ENCODE measurements at places on chromosomes 1 and 21.

- no peak for DNase-seq
Measured at GRCh38 chr1:27785781-27786455, 12.9 kb downstream of the STX12 start.

DNA sequence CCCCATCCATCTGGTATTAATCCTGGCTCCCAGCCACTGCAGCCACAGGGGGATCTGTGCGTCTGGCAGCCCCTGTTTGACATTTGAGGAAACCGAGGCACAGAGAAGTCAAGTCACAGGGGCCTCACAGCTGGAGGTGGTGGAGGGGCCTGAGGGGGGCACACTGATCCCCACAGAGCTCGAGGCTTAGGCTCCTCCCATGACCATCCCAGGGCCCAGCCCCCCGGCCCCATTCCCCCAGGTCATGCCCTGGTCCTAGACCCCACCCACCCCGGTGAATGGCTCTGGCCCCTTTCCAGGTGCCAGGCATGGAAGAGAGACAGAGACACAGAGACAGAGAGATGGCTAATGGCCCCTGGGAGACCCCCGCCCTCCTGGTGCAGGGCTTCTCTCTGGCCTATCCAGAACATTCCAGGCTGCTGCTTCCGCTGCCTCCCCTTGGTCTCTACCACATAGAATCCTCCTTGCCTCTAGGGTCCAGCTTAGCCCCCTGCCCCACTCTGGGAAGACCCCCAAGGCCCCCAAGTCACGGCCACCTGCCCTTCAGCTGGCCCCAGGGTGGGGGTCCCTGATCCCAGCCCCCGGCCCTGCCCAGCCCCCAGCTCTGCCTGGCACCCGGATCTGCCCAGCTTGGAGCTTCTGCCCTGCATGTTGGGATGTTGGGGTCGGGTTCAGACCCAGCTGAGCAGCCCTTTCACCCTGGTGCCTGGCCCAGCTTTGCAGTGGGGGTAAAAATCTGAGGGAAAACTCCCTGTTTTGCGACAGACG is 29.2 kb upstream of the LRRC3 start:
- no peak for DNase-seq

DNA sequence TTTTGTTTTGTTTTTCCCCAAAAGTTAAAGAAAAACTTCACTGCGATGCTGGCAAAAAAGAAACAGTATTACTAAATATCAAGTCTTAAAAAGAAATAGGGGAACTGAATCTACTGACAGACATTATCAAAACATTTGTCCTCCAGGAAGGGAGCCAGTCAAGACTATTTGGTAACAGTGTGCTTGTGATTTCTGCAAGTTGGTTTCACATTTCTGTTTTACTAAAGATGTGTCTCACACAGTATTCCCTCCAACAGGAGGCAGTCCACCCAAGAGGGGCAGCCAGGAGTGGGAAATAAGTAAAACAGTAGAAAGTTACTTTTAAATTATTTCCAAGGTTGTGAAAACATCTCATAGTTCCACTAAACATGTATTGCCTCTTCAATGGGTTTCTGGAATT is 74.4 kb upstream of the SDC3 start:
- no peak for DNase-seq

- DNase-seq = no peak
Measured at GRCh38 chr1:241589521-241589920, 50.6 kb downstream of the CHML start.

DNA sequence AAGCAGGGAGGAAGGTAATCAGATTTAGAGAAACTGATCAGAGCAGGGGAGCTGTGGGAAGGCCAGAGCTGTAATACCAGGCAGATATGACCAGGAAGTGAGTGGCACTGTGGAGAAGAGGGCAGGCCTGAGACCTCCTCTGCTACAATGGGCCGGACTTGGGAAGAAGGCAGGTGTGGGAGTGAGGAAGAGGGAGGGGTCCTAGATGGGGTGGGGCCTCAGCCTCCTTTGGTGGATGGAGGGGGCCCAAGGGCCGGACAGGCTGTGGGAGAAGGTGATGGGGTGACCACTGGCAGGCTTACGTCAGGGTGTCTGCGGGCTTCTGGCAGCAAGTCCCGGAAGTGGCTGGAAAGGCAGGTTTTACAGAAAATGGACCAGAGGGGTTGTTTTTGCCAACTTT is 5.0 kb upstream of the HPCA start:
- DNase-seq = no peak

- no peak for DNase-seq
Measured at GRCh38 chr1:117574161-117574835, 31.6 kb upstream of the TENT5C start.

DNA sequence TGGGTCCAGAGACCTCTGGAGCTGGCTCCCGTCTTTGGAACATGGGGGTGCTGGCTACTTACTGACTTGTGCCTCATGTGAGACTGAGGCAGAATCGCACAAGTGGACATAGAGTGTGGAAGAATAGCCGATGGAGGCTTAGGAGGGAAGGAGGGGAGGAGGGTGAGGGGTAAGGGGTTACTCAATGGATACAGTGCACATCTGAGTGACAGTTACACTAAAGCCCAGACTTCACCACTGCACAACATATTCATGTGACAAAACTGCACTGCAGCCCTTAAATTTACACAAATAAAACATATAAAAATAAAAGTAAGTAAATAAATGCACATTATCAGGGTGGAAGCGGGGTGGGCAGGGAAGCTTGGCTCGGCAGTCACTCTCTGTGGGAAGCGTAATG is 197.7 kb upstream of the RAB4A start:
- no peak for DNase-seq

DNA sequence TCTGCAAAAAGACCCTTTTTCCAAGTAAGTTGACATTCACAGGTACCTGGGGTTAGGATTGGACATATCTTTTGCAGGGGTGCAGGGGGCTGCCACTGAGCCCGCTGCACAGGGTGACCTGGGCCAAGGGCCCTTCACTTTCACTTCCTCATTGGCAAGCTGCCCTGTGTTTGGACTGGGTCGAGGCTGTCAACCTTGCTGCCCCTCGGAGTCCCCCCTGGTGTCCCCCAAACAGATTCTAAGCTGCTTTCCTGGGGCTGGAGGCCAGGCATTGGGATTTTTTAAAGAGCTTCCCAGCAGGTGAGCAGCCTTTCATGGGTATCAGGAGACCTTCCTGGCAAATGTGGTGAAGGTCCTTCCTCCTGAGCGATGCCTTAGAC is 7.9 kb upstream of the UMODL1 start:
- DNase-seq = peak; percentile 14

DNA sequence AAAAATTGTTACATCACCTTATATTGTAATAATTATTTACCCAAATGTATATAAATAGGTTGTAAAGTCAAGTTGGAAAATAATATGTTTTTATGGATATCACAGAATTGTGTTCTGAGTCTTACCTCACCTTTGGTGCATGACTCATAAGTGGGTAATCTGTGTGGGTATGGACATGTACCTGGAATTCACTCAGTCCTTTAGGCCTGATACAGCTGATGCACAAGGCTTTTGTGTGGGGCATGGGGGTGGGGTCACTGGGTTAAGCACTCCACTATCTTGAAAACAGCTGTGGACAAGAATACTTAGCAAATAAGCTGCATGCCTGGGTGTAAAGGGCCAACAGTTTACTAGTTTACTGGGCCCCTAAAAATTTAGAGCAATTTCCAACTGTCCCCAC is 34.4 kb downstream of the INKA2 start:
- DNase-seq = no peak

DNA sequence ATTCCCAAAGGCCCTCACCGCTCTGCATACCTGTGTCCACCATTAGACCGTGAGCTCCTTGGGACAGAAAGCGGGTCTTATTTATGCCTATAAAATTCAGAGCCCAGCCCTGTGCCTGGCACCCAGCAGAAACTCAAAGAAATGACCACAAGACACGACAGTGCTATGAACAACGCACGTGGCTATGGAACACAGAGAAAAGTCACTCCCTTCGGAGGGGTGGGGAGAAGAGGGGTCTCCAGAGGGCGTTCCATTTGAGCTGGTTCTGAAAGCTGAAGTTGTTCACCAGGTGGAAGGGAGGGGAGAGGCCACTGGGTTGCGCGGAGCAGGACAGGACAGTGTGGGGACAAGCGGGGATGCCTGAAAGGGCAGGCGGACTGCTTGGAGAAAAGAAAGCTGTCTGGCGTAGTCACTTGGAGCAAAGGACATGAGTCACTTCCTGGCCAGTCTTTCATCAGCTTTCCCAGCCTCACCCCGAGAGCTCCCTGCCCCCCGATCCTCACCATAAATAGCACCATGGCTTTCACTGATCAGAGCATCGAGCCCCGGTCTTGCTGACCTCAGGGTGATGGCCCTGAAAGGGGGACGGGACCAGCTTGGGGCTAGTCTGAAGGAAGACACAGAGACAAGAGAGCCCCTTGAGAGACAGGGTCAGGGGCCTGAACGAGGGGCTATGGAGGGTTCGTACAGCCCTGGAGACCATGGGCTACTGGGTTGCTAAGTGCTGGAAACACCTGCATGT is 28.5 kb downstream of the ECE1 start:
- peak; percentile 12 for DNase-seq

DNA sequence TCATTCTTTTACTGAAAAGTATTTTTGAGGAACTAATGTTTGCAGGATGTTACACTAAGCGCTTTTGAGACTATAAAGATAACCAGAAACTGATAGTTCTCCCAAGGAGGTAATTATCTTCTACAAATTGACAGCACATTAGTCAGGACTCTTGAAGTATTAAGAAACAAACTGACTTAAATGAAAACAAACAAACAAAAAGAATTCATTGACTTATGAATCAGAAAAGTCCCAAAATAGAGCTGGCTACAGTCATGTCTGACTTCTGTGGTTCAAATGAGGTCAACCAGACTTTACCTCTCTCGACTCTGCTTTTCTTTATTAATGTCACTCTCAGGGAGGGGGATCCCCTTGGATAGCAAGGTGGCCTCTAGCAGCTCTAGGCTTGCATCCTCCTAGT is 296.8 kb downstream of the TPR start:
- DNase-seq = no peak

DNA sequence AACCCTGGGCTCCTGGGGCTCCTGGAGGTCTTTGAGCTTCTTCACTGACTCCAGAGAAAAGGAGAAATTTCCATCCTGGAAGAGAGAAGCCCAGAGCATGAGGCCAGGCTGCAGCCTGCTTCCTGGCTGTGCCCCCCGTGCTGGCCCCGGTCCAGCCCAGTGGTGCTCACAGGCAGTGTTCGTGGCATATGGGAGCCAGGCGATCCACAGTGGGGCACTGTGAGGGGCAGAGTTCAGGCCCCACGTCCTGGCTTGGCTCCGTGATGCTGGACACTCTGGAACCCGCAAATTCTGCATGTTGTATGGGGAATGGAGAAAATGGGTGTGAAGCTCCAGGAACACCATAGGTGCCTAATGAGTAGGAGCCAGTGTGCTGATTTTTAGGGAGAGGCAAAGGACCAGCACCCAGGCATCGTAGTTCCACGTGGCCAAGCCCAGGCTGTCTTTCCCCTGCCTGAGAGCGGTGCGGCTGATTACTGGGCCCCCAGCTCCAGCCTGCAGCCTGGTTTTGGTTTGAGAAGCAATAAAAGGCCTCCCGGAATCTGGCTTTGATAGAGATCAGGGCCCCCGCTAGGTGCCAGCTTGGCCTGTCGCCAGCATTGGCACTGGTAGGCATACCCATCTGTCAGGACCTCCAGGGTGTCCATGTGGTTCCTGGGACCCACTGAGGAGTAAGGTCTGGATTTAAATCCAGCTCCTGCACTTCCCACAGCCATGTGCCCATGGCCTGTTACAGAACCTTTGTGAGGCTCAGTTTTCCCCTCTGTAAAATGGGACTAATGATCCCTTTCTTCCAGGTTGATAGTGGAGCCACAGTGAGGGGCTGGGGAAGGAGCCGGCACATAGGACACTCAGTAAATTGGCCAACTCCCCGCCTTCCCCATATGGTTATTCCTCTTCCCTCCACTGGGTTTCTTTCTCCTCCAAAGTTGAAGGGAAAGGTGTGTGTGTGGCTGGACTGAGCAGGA is 725 bp downstream of the GUCA2A start:
- DNase-seq = no peak

DNA sequence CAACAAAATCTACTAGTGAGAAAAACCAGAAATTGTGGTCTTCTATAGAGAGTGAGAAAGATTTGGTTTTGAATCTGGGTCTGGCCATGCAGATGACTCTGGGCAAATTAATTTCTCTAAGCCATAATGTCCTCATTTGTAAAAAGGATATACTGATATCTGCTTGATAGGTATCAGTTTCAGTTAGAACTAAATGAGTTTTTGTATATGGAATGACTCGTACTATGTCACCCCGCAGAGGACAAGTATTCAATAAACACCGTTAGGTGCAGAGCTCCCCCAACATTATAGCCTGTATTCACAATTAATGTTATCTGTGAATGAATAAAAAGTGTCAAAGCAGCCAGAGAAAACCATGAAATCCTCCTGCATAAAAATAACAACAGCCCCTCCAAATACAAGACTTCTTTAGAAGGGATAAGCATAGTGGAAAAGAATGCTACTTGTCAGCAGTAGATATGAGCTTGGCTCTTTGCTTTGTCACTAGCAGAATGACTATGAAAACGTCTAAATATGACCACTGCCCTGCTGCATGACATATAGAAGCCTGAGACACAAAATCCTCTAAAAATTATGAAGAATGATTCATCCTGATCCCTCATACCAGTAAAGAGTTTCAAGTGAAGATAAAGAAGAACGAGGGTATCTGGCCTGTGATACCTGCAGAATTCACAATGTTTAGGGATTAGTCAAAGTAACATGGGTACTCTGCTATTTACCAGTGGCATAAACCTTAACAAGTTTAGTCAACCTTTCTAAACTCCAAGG is 17.8 kb downstream of the SCAF4 start:
- DNase-seq = no peak

GRCh38 chr1:28113242-28113572 is 24.8 kb upstream of the EYA3 start:
- no peak for DNase-seq

GRCh38 chr1:45016090-45016697 is 4.1 kb downstream of the UROD start:
- DNase-seq = no peak
